ENCODE measurements at places on chromosomes 6 and 20.
A peak's percentile ranks its signal among the peaks of the same experiment; 100 is the strongest.

DNA sequence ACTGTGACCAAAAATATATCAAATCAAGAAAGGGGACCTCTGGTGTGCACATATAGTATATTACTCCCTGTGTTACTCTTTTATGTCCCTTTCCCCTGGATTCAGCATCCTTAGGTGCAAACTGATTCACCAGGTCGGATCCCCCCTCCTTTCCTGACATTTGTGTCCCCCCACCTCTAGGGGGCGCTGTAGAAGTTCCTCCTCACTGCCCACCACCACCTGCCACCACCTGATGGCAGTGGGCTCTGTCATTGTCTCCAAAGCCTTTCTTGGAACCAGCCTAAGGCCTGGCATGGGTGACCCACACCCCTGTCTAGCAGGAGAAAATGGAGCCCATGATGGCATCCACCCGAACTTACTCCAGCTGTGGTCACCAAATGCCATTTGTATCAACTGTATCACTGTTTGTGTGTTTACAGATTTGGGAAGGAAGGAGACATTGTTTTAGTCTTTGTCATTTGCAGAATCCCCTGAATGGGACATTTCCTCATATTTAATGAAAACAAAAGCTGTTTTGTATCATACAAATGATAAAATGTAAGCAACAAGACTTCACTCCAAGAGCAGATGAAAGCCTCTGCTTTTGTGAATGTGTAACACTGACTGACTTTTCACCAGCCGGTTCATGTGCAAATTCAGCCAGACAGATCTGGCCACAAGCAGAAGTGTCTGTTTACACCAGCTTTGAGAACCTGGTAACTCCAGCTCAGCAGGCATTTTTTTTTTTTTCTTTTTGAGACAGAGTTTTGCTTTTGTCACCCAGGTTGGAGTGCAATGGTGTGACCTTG, 66.2 kb downstream of the ARMC2 start:
- no peak for DNase-seq

DNA sequence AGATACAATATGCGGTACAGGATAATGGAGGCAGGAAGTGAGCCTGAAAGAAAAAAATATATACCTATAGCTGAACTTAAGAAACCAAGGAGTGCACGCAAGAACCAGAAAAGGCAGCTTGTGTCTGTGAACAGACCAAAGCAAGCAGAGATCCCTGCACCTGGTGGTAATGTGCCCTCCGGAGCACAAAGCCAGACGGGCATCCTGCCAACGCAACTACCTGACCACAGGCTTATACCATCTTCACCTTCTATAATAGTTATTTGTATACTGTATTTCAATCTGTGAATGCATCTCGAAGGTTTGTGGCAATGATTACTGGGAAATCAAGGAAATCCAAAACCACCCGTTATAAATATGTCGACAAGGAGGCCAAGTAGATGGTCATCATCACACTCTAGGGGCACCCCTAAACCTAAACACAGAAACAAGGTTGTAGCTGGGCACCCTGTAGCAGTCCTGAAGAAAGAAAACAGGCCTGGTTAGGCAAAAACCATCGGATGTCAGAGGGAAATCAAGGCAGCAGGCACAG, 801 bp downstream of the FBXL4 start:
- no peak for DNase-seq

- no peak for DNase-seq
Observed at GRCh38 chr6:64591676-64592036, 956.1 kb downstream of the PHF3 start.

DNA sequence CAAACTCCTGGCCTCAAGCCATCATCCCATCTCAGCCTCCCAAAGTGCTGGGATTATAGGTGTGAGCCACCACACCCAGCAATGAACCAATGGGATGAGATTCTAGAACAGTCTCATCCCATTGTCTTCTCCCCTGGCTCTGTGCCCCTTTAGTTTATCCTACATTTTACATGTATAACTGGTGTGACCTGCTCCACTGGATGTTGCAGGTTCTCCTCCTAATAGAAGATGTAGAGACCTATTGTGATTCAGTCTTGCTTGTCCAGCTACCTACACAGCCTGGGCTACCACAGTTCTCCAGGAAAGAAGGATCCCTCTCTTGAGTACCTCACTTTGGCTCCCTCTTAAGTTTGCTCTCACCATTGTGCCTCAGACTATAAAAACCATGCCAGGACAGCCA, 2.0 kb upstream of the FKBPL start:
- DNase-seq, result no peak

DNA sequence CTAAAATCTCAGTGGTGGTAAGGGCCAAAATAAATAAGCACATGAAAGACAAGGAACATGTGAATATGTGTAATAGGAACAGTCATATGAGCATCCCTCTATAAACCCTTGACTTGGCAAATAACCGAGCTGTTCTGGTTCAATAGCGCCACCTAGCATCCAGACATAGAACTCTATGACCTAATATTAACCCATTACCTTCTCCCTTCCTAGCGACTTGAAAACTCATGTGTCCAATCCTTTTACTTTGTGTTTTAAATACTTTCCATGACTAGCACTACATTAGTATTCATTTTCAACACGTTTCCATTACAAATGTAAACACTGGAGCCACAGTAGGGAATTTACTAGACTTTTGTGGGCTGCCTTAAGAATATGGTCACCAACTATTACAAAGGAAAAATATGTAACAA, 279.7 kb downstream of the UST start:
- DNase-seq, result peak; percentile 58

DNA sequence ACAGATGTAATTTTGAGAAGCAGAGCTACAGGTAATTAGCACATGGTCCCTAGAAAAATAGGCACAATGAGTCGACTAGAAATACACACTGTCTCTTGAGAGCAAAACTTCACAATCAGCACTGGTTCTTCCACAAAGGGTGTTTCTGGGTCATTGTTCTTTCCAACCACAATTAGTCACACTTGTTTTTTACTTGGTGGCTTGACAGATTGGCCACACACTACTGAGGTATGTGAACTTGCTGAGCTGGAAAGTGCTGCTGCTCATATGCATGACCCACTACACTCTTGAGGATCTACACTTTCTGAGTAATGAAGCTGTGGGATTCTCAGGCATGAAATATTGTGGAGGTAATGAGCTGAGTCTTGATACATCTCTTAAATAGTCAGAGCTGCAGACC, 347.7 kb downstream of the BCKDHB start:
- DNase-seq, result peak; percentile 77

DNA sequence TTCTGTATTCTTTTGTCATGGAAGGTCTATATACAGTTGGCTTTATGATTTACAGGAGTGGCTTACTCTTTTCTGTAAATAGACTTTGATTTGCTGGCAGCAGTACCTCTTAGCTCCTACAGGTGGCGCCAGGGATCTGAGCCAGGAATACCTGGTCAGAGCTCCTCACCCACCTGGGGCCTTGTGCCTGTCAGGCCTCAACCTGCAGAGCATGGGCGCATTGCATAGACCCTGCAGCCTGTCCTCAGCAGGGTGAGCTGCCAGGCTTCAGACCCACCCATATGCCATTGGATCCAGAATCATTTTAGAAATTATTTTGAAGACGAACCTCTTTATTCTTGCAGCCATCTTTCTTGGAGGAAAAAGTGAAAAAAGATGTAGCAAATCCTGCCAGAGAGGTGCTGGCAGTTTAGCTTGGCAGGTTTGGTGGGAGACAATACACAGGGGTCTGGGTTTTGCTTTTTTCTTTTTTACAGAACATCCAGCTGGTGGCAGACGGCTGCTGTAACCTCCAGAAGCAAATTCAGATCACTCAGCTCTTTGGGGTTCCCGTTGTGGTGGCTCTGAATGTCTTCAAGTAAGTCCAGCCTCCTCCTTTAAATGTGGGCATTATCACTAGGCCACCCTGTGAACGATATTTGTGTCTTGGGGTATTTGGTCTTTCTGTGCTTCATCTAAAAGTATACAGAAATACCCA, 149.1 kb downstream of the MTHFD1L start:
- DNase-seq, result peak; percentile 56

DNA sequence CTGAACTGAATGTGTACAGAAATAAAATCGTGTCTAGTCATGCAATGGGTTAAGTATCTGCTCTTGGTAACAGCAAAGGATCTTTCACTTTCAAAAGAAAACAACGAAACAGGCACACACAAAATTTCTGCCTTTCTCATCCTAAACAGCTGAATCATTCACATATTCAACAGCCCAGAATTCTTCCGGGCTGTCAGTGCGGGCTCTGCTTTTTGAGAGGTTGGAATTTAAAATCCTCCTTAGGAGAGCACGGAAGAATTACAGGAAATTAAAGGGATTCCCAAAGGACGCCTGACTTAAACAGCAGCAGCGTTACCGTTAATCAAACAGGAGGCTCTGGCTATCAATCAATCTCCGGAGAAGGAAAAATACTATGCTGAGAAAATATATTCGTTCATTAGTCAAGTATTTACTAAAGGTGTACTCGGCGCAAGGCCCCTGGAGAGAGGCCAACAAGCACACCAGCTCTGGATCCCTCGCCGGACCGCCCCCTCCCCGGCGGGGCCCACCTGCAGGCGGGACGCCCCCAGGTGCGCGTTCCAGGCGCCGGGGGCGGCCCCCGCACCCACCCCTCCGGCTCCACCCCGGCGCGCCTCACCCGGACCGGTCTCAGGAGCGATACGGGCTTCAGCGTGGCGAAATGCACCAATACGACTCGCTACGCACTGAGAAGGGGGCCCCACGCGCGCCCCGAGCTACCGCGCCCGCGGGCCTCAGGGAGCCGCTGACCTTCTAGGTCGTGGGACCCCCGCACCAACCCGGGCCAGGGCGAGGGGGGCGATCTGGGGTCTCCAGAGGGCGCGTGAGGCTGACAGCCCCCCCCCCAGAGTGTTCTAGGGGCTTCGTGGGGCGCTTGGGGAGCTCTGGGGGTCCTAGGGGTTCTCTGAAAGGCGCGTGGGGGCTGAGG, 1.0 kb downstream of the NAPB start:
- DNase-seq, result peak; percentile 70

- peak; percentile 51 for DNase-seq
Observed at GRCh38 chr20:38878866-38879265, 47.4 kb upstream of the FAM83D start.

- DNase-seq, result no peak
Observed at GRCh38 chr20:37133952-37134351, 38.2 kb upstream of the RBL1 start.

DNA sequence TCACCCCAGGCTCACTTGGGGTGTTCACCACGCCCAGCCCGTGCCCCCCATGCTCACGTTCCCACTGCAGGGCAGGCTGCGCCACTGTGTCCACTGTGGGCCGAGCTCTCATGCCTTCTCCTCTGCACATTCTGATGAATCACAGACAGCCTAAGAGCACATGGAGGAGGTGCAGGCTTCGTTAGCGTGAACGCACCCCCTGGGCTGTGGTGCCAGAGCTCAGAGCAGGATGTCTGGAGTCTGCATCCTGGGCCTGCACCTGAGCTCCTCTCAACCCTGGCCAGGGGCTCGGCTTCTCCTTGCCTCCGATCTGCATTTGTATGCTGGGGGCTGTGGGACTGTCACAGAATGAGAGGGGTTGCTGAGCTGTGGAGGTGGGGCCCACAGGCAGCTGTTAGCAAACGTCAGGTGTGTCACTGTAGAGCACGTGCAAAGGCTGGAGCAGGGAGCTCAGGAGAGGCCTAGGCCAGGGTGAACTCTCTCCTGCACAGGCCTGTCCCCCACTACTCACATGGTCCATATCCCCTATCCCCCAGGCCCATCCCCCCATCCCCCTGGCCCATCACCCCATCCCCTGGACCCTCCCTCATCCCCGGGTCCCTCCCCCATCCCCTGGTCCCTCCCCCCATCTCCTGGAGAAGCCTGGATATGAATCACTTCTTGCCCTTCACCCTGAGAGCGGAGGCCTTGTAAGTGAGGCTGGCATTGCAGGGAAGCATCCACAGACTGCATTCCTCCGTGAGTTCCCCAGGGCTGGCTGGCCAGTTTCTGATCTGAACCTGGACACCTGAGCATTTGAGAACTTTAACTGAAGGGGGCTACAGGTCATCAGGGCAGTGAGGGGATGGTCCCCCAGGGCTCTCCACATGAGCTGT, 309.5 kb downstream of the TAF4 start:
- DNase-seq, result no peak

DNA sequence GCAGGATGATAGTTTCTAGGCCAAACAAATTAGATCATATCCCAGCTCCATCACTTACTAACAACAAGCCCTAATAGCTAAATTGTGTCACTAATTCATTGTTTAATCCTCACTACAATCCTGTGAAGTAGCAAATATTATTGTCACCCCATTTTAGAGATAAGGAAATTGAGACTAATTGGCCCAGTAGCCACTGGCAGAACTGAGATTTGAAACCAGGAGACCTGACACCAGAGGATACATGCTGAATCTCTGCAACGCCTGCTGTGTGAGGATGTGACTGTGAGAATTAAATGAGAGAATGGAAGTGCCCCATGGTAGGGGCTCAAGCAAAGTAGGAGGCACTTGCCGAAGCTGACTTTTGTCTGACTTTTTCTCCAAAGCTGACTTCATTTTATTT, 124.3 kb upstream of the CITED2 start:
- DNase-seq, result no peak

GRCh38 chr6:156686301-156686994, 90.7 kb upstream of the ARID1B start:
- DNase-seq, result peak; percentile 66

- no peak for DNase-seq
Observed at GRCh38 chr6:77425216-77425615, 38.1 kb downstream of the HTR1B start.

DNA sequence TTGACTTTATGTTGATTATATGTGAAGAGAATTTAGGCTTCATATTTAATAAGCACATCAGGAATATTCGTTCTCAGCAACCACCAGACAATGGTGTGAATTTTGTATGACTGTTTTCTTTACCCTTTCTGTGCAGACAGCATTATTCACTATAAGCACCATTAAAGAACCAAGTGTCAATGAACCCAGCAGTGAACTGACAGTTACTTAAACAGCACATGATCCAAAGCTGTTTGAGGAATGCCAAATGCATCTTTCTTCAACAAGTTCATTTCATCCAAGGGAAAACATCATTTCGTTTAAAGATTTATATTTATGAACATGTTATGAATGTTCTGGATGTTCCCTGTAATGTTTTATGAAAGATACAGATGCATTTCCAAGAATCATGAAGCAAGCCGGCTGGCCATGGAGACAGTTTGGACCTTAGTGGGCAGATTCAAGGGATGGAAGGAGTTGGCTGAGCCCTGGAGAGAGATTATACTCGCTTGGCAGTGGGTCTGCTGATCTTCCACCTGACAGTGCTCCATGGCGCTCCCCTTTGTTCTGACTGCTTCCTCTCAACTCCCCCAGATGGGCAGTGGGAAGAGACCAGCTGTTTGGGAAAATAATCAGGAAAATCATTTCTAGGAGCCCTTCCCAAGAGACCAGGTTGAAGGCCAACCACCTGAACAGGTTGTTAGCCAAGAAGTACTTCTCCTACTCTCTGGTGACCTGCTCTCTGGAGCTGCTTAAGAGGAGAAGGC, 326.0 kb upstream of the RSPO3 start:
- DNase-seq, result no peak

DNA sequence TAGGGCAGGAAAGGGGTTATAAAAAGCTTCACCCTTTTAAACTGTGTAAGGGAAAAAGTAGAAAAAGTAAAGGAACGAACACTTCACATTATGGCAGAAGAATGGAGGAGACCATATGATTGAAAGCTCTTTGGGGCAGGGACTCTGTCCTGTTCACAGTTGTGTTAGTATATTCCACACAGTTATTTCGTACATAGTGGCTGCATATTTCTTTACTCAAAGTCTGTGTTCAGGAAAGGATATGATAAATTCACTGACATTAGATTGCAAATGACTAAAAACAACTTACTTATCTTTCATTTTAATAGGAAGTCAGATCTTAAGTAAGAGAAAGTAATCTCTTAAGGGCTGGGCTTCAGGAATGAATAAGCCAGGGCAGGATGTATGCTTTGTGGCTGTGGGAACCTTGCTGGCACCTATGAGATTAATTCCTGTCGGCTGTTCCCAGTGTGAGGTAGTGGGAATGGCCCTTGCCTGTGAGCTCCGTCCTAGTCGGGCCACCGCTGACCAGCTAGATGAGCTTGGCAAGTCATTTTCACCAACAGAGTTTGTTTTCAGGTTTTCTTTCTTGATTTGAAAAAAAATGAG, 11.2 kb downstream of the PPP1R14C start:
- DNase-seq, result no peak

Data from GM03348 (cell line).